ENCODE measurements at places on chromosomes 6 and 20.

- DNase-seq, result no peak
Measured at GRCh38 chr6:81792826-81793225, 40.3 kb upstream of the TENT5A start.

GRCh38 chr6:113960795-113961194 lies 10.2 kb downstream of the HDAC2 start:
- DNase-seq, result no peak

DNA sequence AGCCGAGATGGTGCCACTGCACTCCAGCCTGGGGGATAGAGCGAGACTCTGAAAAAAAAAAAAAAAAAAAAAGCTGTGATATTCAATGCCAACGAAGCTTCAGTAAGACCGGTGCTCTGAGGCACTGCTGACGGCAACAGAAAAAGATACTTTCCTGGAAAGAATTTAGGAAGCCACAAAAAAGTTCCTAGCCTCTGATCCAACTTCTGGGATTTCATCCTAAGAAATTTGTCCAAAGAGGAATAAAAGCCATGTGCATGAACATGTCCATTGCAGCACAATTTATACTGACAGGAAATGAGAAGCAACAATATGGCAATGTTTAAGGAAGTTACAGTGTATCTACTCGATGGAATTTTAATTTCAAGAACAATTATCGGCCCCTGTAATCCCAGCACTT lies 24.5 kb upstream of the CARMIL1 start:
- DNase-seq, result no peak

- no peak for DNase-seq
Measured at GRCh38 chr6:53916804-53917463, 122.1 kb downstream of the LRRC1 start.

- DNase-seq, result no peak
Measured at GRCh38 chr20:23417861-23418260, 3.4 kb downstream of the NAPB start.

DNA sequence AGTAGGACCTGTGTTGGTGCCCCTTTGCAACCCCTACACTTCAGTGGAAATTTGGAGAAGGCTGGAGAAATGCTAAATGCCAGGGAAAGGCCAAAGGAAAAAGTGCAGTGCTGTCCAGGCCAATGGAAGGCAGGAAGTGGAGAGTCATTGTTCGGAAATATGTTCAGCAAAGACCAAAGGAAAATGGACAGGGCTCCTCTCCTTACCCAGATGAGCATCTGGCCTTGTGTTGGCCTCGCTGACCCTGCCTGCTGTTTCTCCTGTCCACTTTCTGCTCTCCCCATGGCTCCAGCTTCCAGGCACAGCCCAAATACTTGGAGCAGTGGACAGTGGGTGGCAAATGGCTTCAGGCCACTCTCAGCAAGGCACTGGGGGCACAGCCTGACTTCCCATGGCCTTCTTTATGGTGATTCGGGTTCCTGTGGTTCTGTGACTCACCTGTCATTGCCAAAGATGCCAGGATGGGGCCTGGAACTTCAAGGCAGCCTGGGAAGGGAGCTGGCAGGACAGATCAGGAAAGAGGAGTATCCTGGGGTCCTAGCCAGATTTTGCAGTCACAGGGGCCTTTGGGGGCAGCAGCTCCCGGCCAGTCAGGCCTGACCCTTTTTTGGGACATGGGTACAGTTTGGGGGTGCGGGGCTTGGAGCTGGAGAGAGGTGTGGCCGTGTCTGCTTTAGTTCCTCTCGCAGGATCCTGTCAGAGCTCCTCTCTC lies 190.9 kb upstream of the SLC24A3 start:
- no peak for DNase-seq

- peak; percentile 31 for DNase-seq
Measured at GRCh38 chr20:48826883-48827771, 672 bp downstream of the PREX1 start.

DNA sequence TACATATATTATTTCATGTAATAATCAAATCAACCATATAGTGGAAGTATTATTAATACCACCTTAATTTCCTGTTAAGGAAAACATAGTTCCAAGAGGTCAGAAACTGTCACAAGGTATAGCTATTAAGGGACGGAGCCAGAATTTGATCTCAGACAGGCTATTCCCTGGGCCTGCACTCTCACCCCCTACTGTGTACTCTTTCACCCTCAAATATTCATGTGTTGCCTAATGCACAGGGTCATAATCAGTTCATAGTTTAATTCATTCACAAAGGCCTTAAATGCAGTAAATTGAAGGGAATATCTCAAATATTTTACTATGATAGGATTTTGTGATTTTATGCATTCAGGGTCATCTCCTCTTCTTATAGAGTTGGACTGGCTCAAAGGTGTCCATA lies 67.2 kb upstream of the IFNGR1 start:
- no peak for DNase-seq

GRCh38 chr6:52109171-52109571 lies 21.8 kb upstream of the PKHD1 start:
- no peak for DNase-seq

DNA sequence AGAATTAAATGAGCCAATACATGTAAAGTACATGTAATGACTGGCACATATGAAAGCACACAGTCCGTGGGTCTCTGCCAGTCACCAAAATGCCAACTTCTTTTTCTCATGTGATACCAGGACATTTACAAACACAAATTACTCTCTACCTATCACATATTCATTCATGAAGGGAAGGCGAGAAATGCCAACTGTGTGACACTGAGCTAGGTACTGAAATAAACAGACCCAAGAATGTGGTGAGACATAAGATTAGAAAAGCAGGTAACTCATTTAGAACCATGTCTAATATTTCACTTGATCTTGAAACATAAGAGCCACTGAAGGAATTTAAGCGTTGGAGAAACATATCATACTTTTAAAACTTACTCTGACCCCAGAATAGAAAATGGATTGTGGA lies 41.4 kb downstream of the HBS1L start:
- no peak for DNase-seq

GRCh38 chr6:38796850-38797249 lies 81.7 kb downstream of the DNAH8 start:
- DNase-seq, result no peak

- DNase-seq, result no peak
Measured at GRCh38 chr20:46261456-46262253, 46.6 kb downstream of the CDH22 start.

DNA sequence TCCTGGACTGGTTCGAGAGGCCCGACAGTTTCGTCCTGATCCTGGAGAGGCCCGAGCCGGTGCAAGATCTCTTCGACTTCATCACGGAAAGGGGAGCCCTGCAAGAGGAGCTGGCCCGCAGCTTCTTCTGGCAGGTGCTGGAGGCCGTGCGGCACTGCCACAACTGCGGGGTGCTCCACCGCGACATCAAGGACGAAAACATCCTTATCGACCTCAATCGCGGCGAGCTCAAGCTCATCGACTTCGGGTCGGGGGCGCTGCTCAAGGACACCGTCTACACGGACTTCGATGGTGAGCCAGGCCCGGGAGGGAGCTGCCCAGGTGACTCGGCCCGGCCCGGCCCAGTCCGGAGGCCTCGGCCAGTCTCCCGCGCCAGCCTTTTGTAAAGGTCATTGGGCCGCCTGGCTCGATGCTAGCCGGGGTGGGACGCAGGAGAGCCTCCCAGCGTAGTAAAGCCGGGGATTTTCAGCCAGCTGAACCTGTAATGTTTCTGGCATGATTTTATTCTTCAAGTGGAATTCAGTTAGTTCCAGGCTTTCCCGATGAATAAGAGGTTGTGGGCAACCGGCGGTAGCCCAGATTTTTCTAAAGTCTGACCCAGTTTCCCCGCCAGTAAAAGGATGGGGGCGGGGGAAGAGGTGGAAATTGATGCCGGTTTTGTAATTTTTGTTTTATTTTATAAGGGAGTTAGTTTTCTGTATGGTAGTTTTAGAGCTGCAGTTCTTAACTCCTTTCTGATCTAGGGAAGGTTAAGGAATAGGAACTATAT lies 1.4 kb downstream of the PIM1 start:
- DNase-seq, result peak; percentile 31

- DNase-seq, result no peak
Measured at GRCh38 chr6:12538881-12539357, 177.6 kb upstream of the PHACTR1 start.

DNA sequence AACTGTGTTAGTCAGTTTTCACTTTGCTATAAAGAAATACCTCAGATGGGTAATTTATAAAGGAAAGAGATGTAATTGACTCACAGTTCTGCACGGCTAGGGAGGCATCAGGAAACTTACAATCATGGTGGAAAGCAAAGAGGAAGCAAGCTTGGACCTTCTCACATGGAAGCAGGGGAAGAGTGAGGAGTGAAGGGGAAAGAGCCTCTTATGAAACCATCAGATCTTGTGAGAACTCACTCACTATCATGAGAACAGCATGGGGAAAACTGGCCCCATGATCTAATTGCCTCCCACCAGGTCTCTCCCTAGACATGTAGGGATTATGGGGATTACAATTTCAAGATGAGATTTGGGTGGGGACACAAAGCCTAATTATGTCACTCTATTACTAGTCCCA lies 41.3 kb upstream of the PLAGL1 start:
- DNase-seq, result no peak

- DNase-seq, result no peak
Measured at GRCh38 chr6:154797857-154798256, 64.6 kb downstream of the SCAF8 start.

DNA sequence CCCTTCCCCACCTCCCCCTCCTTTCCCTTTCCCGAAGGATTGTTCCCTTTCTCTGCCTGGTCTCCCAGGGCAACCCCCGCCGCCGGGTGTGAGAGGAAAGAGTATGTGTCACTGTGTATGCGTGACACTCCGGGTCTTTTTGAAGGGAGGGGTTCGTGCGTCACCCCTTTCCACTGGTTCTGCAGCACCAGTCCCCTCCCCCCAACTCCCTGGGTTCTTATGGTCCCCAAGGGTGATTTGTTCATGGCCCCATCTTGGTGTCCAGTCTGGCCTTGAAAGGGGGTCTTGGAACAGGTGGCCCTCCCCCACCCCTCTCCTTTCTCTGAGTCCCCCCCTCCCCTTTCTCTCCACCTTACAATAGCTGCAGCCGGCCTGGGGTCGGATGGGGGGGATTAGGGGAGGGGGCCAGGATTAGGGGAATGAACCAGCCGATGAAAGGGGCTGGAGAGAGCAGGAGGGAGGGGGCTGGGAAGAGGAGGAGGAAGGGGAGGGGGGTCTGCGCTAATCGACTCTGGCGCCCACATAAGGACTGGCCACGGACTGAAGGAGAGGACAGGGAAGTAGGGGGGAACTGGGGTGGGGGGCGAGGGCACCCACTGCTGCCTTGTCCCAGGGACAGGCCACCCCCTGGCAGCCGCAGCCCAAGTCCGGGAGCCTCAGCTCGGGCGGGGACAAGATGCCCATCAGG lies 1.3 kb upstream of the RING1 start:
- DNase-seq, result no peak

DNA sequence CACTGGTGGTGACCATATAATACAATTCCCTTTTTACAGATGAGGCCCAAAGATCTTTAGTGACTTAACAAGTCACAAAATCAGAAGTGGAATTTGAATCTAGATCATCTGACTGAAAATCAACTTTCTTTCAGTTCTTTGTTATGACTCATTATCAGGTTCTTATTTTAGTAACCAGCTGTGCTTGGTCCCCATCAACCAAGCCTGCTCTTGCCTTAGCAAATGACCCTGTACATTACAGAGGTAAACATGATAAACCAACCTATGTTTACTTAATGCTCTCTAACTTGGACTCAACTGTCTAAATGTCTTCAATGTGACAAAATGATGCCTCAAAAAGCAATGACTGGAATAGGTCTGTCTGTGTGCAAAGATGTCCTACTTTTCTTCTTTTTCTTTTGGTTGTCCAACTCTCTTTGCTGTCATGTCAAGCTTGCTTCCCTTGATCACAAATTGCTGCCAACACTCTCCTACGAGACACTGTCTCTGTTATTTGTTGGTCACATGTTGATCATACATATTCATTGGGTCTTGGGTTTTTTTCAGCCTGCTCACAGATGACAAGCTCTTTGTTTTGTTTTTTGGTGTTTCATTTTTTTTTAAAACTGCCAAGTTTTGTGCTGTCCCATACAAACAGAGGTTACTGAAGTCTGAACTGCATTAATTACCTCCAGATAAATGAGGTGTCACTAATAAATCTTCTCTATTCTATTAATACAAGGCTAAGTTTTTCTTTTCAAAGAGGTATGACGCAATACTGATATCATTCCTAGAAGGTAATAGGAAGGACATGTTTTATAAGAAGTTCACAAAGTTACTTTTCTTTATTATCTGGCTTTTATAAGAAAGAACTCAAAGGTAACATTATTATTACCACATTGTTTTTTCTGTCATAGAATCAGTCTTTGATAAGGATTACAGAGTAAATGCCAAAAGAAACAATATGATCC lies 62.2 kb upstream of the PLN start:
- DNase-seq, result no peak

GRCh38 chr6:87103977-87104601 lies 9.2 kb upstream of the CGA start:
- no peak for DNase-seq

- DNase-seq, result no peak
Measured at GRCh38 chr6:112258642-112259336, 4.4 kb upstream of the LAMA4 start.

All from naive B cell (primary cell).